Smooth muscle cell of the umbilical artery (primary cell): ENCODE measurements at places on chromosomes 2 and 18. TPM values are rescaled to one million over a fixed set of nuclear protein-coding genes. Genes with fewer than 3 reads are reported as not detected.

ASB18 gene
- total RNA-seq, result not detected in 2 replicates

LRRC30 gene
- total RNA-seq, result not detected in 2 replicates

CLK1 gene
- total RNA-seq, result 64.7 and 74.4 TPM in 2 replicates

ERMN gene
- total RNA-seq, result under 0.01 and 0.09 TPM in 2 replicates

SAG gene
- total RNA-seq, result not detected in 2 replicates

MARCO gene
- total RNA-seq, result not detected in 2 replicates

RGPD4 gene
- total RNA-seq, result not detected in 2 replicates

SCG2 gene
- 1.2 and 12.5 TPM in 2 replicates for total RNA-seq

B3GNT7 gene
- under 0.01 and 0.60 TPM in 2 replicates for total RNA-seq
